ENCODE measurements at places on chromosomes 7 and 10.

GRCh38 chr7:23098460-23098859, 7.1 kb upstream of the KLHL7 start:
- DNase-seq = no peak
- H3K36me3 ChIP-seq = no peaks in the 10 kb centered on the region
- no peaks in the 10 kb centered on the region for H3K27me3 ChIP-seq
- no peaks in the 10 kb centered on the region for H3K4me1 ChIP-seq
- H3K4me3 ChIP-seq = no peak overlapping the region
- H3K27ac ChIP-seq = no peak overlapping the region

DNA sequence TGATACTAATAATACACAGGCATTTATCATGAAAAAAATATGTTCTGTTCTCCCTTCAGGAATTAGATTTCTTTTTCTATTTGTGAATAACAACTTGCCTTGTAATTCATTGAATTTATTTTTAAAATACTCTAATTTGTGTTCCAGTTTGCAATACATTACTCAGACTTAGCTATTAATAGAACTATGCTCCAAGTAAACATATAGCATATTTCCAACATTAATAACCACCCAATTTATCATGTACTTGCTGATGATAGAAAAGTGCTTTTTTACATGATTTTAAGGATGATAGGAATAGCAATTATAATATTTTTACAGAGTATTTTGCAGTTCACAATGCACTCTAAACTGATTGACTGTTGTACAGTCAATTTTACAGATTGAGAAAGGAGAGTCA, 338.8 kb upstream of the SEMA3D start:
- H3K4me1 ChIP-seq = peaks cover 7% of the 10 kb centered on the region
- no peaks in the 10 kb centered on the region for H3K27me3 ChIP-seq
- no peak for DNase-seq
- H3K27ac ChIP-seq = no peak overlapping the region
- no peaks in the 10 kb centered on the region for H3K36me3 ChIP-seq

- H3K36me3 ChIP-seq = no peaks in the 10 kb centered on the region
- H3K27me3 ChIP-seq = no peaks in the 10 kb centered on the region
- no peaks in the 10 kb centered on the region for H3K4me1 ChIP-seq
- no peak overlapping the region for H3K4me3 ChIP-seq
- no peak overlapping the region for H3K27ac ChIP-seq
These were observed 14.0 kb downstream of the FAM241B start for GRCh38 chr10:69643779-69644657.

- no peaks in the 10 kb centered on the region for H3K36me3 ChIP-seq
- H3K27me3 ChIP-seq = no peaks in the 10 kb centered on the region
- H3K27ac ChIP-seq = no peak overlapping the region
- peaks cover 7% of the 10 kb centered on the region for H3K4me1 ChIP-seq
These were observed 12.3 kb upstream of the TRDMT1 start for GRCh38 chr10:17213646-17214349.

DNA sequence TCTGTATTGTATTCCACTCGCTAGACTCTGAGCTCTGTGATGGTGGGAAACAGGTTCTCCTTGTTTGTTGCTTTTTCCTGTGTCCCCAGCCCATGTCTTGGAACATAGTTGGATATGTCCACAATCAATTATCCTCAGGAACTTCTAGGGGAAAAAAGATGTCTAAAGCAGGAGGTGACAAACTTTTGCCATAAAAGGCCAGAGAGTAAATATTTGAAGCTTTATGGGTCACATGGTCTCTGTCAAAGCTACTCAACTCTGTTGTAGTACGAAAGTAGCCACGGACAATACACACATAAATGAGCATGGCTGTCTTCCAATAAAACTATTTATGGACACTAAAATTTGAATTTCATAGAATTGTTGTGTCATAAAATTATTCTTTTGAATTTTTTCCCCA, 220.5 kb downstream of the CHCHD3 start:
- H3K4me1 ChIP-seq = peaks cover 10% of the 10 kb centered on the region
- H3K4me3 ChIP-seq = no peak overlapping the region
- H3K36me3 ChIP-seq = no peaks in the 10 kb centered on the region

- no peak for DNase-seq
- H3K4me3 ChIP-seq = no peak overlapping the region
- H3K4me1 ChIP-seq = no peaks in the 10 kb centered on the region
- no peak overlapping the region for H3K27ac ChIP-seq
- H3K36me3 ChIP-seq = no peaks in the 10 kb centered on the region
These were observed 36.3 kb upstream of the MINDY3 start for GRCh38 chr10:15896654-15897053.
